Endodermal cell (in vitro differentiated cells): ENCODE measurements at places on chromosomes 6 and 20.

- H3K4me3 ChIP-seq = peak overlapping the region; percentile 97
- peak overlapping the region; percentile 100 for H3K27ac ChIP-seq
- no peak for DNase-seq
- H3K4me1 ChIP-seq = no peaks in the 10 kb centered on the region
- no peaks in the 10 kb centered on the region for H3K27me3 ChIP-seq
Observed at GRCh38 chr20:37179683-37180524, 556 bp upstream of the MROH8 start.

GRCh38 chr20:50042370-50043313 lies 59.9 kb downstream of the SNAI1 start:
- H3K4me3 ChIP-seq = no peak overlapping the region
- no peaks in the 10 kb centered on the region for H3K27me3 ChIP-seq
- no peak overlapping the region for H3K27ac ChIP-seq

- no peaks in the 10 kb centered on the region for H3K36me3 ChIP-seq
- no peak overlapping the region for H3K27ac ChIP-seq
- no peak overlapping the region for H3K4me3 ChIP-seq
Observed at GRCh38 chr6:148973538-148974208, 226.8 kb downstream of the UST start.

- DNase-seq = no peak
- H3K4me1 ChIP-seq = no peaks in the 10 kb centered on the region
- H3K27me3 ChIP-seq = no peaks in the 10 kb centered on the region
- H3K36me3 ChIP-seq = peaks cover 68% of the 10 kb centered on the region
- H3K4me3 ChIP-seq = no peak overlapping the region
Observed at GRCh38 chr20:53565254-53565653, 28.4 kb downstream of the ZNF217 start.

DNA sequence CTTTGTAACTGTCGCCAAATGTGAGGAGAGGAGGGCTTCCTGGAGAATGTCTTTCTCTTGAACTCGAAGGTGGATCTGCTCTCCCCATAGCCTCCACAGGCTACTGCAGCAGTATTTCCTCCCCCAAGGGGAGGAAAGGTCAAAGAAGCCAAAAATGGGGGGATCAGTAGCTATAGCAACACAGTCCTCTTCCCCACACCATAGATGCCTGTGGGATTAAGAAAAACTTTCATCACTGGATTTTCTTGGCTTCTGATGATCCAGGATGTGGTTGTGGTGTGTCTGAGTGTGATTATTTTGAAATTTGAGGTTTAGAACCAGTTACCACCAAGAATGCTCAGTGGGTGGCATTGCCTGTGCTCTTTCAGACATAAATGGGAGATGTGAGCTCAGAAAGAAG lies 140.1 kb upstream of the SPACA1 start:
- no peak overlapping the region for H3K27ac ChIP-seq
- no peak overlapping the region for H3K4me3 ChIP-seq
- H3K36me3 ChIP-seq = no peaks in the 10 kb centered on the region
- no peak for DNase-seq
- peaks cover 5% of the 10 kb centered on the region for H3K4me1 ChIP-seq

GRCh38 chr6:138923561-138923960 lies 64.5 kb downstream of the REPS1 start:
- H3K36me3 ChIP-seq = peaks cover 35% of the 10 kb centered on the region
- no peak for DNase-seq
- no peak overlapping the region for H3K27ac ChIP-seq
- no peaks in the 10 kb centered on the region for H3K27me3 ChIP-seq
- H3K4me3 ChIP-seq = no peak overlapping the region

DNA sequence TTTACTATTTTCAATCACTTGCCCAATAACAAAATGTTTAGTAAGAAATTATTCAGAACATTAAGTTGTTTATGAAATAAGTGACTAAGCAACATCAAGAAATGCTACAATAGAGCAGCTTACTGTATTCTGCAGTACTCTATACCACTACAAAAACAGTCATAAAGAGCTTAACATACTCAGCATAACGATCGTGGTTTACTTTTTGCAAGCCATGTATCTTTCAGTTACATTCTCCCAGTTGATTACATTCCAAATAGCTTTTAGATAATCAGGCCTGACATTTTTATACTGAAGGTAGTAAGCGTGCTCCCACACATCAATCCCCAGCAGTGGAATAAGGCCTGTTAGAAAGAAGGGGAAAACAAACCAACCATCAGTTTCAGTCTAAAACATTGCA lies 10.7 kb downstream of the SOD2 start:
- no peak overlapping the region for H3K27ac ChIP-seq
- no peaks in the 10 kb centered on the region for H3K27me3 ChIP-seq
- H3K36me3 ChIP-seq = peaks cover 56% of the 10 kb centered on the region
- H3K4me3 ChIP-seq = no peak overlapping the region

GRCh38 chr6:147449405-147450161 lies 58.9 kb upstream of the SAMD5 start:
- H3K27ac ChIP-seq = no peak overlapping the region
- no peaks in the 10 kb centered on the region for H3K27me3 ChIP-seq
- DNase-seq = no peak
- peaks cover 12% of the 10 kb centered on the region for H3K4me1 ChIP-seq
- peak overlapping the region; percentile 38 for H3K4me3 ChIP-seq

GRCh38 chr6:148304976-148305375 lies 37.7 kb upstream of the SASH1 start:
- no peaks in the 10 kb centered on the region for H3K4me1 ChIP-seq

DNA sequence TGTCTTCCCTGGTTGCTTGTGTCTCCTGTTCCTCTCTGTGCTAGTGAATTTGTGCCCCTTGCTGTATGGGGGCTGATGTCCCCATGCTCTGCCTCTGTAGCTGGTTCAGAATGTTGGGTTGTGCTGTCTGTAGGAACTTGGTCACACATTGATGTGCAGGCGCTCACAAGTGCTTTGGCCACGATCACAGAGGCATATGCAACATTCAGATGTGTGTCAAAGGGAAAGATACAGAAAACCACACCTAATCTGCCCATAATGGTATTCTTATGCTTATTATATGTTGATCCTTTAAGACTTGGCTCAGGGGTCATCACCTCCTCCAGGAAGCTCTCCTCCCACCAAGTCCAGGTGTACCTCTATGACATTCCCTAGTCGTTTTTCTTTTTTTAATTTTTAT lies 17.1 kb upstream of the DHX35 start:
- no peak overlapping the region for H3K4me3 ChIP-seq
- no peaks in the 10 kb centered on the region for H3K4me1 ChIP-seq
- peaks cover 79% of the 10 kb centered on the region for H3K36me3 ChIP-seq

DNA sequence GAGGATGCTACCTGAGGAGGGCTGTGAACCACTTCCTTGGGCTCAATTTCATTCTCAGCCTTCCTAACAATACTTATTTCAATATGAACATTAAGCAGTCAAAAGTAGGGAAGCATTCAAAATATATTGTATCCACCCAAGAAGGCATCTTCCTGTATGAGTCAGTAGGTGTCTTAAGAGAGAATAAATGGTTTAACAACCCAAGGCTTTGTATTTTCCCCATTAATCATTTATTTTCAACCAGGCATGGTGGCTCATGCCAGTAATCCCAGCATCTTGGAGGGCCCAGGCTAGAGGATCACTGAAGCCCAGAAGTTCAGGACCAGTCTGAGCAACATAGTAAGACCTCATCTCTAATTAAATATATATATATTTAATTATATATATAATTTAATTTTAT lies 74.5 kb upstream of the MARCKS start:
- no peak overlapping the region for H3K27ac ChIP-seq
- no peaks in the 10 kb centered on the region for H3K36me3 ChIP-seq
- H3K27me3 ChIP-seq = peaks cover 52% of the 10 kb centered on the region
- no peaks in the 10 kb centered on the region for H3K4me1 ChIP-seq

- H3K4me3 ChIP-seq = peak overlapping the region; percentile 94
- DNase-seq = no peak
- no peaks in the 10 kb centered on the region for H3K4me1 ChIP-seq
- H3K36me3 ChIP-seq = peaks cover 3% of the 10 kb centered on the region
- H3K27me3 ChIP-seq = no peaks in the 10 kb centered on the region
- H3K27ac ChIP-seq = no peak overlapping the region
Observed at GRCh38 chr6:42565823-42566613, 2.2 kb downstream of the UBR2 start.

GRCh38 chr6:141783585-141783984 lies 349.1 kb upstream of the GJE1 start:
- no peak overlapping the region for H3K4me3 ChIP-seq
- no peak for DNase-seq
- H3K36me3 ChIP-seq = no peaks in the 10 kb centered on the region
- H3K4me1 ChIP-seq = no peaks in the 10 kb centered on the region
- no peaks in the 10 kb centered on the region for H3K27me3 ChIP-seq

GRCh38 chr6:121951918-121952379 lies 447.5 kb upstream of the HSF2 start:
- H3K27ac ChIP-seq = no peak overlapping the region
- no peak for DNase-seq
- H3K27me3 ChIP-seq = no peaks in the 10 kb centered on the region
- no peaks in the 10 kb centered on the region for H3K36me3 ChIP-seq

- no peaks in the 10 kb centered on the region for H3K27me3 ChIP-seq
- H3K4me3 ChIP-seq = no peak overlapping the region
- H3K36me3 ChIP-seq = no peaks in the 10 kb centered on the region
- DNase-seq = no peak
- H3K27ac ChIP-seq = no peak overlapping the region
Observed at GRCh38 chr6:139337830-139338229, 36.6 kb downstream of the CITED2 start.

DNA sequence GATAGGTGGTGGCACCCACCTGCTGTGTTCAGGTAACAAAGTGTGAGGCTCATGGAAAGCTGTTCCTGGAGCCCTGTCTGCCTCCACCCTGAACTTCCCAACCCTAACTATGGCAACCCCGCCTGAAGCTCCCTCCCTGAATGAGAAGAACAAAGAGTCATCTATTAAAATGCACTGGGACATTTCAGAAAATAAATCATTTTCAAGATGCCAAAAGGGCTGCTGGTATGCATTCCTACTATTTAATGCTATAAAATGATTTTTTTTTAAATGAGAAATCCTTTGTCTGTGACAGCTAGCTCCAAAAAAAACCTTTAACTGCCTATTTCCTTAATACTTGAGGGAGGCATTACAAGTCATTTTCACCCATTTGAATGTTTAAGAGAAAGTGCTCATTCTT lies 84.3 kb upstream of the MRPS10 start:
- H3K4me3 ChIP-seq = no peak overlapping the region
- H3K4me1 ChIP-seq = no peaks in the 10 kb centered on the region
- peak; percentile 61 for DNase-seq
- peaks cover 14% of the 10 kb centered on the region for H3K27me3 ChIP-seq
- H3K36me3 ChIP-seq = no peaks in the 10 kb centered on the region

GRCh38 chr6:17842934-17843821 lies 136.5 kb upstream of the NUP153 start:
- H3K27ac ChIP-seq = no peak overlapping the region
- H3K4me1 ChIP-seq = no peaks in the 10 kb centered on the region
- H3K27me3 ChIP-seq = no peaks in the 10 kb centered on the region
- no peak overlapping the region for H3K4me3 ChIP-seq

DNA sequence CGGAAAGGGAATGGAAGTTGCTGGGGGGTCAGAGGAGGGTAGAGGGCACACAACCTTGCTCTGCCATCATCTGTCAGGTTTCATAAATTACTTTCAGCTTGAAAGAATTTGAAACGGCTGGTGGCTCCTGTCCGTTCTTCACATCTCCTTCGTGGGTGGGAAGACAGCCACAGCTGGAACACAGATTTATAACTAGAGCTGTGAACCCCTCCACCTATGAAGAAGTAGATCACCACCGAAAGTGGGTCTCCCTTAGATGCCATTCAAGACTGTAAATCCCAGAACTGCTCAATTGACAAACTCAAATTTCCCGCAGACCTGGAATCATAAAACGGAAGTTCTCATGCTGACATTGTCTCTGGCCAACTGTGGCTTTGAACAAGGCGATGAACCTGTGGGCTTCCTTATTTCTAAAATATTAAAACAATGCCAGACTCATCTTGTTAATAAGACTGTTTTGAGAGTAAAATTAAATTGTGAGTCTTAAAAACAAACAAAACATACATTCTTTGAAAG lies 65.3 kb downstream of the BTBD3 start:
- DNase-seq = no peak
- no peaks in the 10 kb centered on the region for H3K4me1 ChIP-seq
- no peak overlapping the region for H3K27ac ChIP-seq
- H3K27me3 ChIP-seq = no peaks in the 10 kb centered on the region
- H3K4me3 ChIP-seq = no peak overlapping the region

- DNase-seq = no peak
- H3K4me1 ChIP-seq = no peaks in the 10 kb centered on the region
- no peaks in the 10 kb centered on the region for H3K27me3 ChIP-seq
- no peak overlapping the region for H3K27ac ChIP-seq
Observed at GRCh38 chr20:51978070-51978501, 175.8 kb upstream of the SALL4 start.

GRCh38 chr6:125544819-125545218 lies 204.6 kb upstream of the HEY2 start:
- no peak overlapping the region for H3K27ac ChIP-seq
- no peaks in the 10 kb centered on the region for H3K36me3 ChIP-seq
- H3K4me1 ChIP-seq = no peaks in the 10 kb centered on the region

DNA sequence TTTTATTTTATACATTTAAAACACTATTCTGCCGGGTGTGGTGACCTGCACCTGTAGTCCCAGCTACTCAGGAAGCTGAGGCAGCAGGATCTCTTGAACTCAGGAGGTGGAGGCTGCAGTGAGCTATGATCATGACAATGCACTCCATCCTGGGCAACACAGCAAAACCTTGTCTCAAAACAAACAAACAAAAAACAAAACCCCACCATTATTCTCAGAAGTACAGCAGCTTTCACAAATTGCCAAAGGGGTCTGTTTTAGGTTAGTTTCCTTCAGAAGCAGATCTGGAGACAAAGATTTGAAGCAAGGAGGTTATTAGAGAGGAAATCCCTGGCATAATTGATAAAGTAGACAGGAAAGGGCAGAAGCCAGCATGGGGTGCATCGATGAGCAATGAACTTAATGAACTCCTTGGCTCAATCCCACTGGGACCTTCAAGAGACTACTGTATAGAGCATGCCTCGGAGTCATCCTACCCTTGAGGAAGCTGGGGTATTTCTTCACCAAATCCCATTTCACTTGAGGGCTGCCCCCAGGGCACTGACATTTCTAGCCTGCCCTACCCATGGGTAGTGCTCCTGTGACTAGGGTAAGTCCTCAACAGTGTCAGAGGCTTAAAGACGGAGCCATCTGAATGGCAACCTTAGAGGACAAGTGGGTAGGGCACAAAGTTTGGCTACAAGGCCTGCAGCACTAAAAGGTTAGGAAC lies 43.2 kb upstream of the DDR1 start:
- no peaks in the 10 kb centered on the region for H3K27me3 ChIP-seq
- DNase-seq = no peak
- peaks cover 5% of the 10 kb centered on the region for H3K4me1 ChIP-seq
- no peak overlapping the region for H3K4me3 ChIP-seq
- H3K27ac ChIP-seq = no peak overlapping the region
- H3K36me3 ChIP-seq = no peaks in the 10 kb centered on the region

DNA sequence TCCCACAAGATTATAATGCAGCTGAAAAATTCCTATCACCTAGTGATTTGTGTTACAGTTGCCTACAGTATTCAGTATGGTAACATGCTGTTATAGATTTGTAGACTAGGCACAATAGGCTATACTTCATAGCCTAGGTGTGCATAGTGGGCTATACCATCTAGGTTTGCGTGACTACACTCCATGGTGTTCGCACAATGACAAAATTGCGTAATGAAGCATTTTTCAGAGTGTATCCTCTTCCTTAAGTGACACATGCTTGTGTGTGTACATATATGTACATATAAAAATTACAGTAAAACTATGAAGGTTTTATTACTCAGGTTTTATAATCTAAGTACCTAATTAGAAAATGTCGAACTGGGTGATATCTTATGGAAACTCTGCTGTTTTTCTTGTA lies 133.0 kb downstream of the FARS2 start:
- no peaks in the 10 kb centered on the region for H3K4me1 ChIP-seq
- H3K4me3 ChIP-seq = no peak overlapping the region
- no peaks in the 10 kb centered on the region for H3K27me3 ChIP-seq
- H3K36me3 ChIP-seq = no peaks in the 10 kb centered on the region
